ENCODE measurements at places on chromosomes 3 and 15.

- DNase-seq: no peak
Observed at GRCh38 chr3:69052472-69052898, 352 bp upstream of the TMF1 start.

DNA sequence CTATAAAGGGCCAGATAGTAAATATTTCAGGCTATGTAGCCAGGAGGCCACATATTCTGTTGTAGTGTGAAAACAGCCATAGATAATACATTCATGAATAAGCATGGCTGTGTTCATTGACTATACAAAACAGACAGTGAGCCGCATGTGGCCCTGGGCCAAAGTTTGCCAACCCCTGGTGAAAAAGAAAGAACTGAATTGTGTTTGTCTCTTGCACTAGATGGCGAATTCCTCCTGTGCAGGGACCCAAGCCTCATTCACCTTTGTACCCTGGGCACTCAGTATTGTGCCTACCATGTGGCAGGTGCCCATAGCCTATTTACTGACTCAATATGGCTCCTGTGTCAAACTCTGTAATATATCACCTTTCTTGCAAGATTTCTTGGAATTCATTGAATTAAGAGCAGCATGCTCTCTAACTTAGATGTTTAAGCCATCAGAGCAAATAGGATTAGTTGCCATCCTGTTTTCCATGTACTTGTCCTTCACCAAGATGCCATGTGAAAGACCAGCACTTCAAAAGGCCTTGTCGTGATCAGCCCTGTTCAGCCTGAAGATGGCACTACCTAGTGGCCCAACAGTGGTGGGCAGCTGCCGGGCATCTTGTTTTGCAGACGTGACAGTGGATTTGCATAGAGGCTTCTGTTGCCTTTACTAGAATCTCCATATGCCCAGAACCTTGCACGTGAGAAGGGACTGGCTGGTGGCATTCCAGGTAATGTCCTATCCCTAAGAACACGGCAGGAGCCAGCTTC lies 50.9 kb upstream of the CMTM7 start:
- DNase-seq: no peak

DNA sequence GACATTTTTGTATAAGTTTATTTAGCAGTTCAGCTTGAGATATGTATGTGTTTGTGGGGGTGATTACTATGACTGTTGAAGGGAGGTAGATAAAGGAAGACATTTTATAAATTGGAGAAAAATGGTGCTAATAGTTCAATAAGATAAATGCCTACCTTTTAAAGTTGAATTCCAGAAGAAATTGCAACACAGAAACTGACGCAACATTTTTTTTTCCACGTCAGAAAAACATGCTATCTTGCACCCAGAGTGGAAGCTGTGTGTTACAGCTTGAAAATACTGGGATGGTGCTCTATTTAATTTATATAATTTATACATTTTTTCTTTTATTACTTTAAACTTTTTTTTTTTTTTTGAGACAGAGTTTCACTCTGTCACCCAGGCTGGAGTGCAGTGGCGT lies 171.7 kb downstream of the WNT5A start:
- no peak for DNase-seq

GRCh38 chr3:32975891-32976595 lies 24.6 kb downstream of the CCR4 start:
- no peak for DNase-seq

GRCh38 chr3:187267306-187267705 lies 24.2 kb downstream of the MASP1 start:
- DNase-seq: no peak

DNA sequence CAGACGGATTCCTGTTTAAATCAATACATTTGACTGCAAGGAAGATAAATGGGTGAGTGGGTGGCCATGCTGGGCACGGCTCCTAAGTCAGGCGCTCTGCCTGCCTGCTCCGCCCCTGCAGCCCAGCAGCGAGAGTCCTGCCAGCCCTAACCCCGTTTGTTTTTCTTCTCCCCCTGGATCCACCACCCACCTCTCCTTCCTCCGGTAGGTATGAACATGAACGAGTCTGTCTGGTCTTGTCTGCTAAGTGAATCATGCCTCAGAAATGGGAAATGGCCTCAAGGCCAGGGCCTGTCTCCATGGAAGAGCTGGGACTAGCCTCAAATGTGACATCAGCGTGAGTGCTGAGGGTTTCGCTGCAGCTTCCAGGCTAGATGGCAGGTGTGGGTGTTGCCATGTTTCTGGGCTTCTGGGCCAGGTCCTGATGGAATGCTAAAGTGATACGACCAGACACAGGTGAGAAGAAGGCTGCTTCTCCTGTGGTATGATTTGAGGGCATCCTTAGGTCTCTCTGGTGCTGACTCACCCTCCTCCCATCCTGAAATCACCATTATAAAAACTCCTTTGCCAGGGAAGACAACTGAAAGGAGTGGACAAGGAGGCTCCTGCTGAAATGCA lies 5.6 kb upstream of the FEM1B start:
- DNase-seq: no peak

- DNase-seq: peak; percentile 9
Observed at GRCh38 chr3:44477312-44478030, at the start of gene ZNF445. Gene ZNF445 (minus strand): TSS chr3:44477670. CDS start chr3:44455549, 22,121 bp downstream.
